ENCODE measurements at places on chromosomes 1 and 21. TPM values are rescaled to one million over a fixed set of nuclear protein-coding genes. Genes with fewer than 3 reads are reported as not detected.

- DNase-seq: peak; percentile 18
These were observed 15.6 kb downstream of the RUNX3 start for GRCh38 chr1:24914226-24915069.

DNA sequence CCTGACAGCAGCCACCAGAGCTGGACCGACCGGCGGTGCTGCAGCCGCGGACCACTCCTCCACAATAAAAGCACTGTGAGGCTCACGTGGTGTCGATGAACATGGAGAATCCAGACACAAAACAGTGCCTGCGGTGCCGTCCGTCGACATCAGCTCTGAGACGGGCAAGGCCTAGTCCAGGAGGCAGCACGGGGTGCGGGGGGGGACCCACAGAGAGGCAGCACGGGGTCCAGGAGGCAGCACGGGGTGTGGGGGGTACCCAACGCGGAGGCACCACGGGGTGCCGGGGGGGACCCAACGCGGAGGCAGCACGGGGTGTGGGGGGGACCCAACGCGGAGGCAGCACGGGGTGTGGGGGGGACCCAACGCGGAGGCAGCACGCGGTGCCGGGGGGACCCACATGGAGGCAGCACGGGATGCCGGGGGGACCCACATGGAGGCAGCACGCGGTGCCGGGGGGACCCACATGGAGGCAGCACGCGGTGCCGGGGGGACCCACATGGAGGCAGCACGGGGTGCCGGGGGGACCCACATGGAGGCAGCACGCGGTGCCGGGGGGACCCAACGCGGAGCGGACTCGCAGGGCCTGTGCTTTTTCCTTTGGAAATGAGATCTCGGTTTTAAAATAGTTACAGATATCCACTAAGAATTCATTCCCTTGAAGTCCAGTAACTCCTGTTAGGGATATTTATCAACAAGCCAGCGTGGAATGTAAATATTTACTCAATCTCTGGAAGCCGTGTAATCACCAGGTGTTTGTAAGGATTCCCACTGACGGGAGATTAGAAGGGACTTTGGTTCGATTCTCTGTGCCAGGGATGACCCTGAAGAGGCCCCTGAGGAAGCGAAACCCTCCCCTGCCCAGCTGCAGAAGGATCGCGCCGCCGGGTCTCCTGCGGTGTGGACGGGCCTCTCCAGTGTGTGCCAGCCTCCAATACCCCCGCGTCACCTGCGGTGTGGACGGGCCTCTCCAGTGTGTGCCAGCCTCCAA lies 52.1 kb downstream of the COL6A1 start:
- no peak for DNase-seq

DNA sequence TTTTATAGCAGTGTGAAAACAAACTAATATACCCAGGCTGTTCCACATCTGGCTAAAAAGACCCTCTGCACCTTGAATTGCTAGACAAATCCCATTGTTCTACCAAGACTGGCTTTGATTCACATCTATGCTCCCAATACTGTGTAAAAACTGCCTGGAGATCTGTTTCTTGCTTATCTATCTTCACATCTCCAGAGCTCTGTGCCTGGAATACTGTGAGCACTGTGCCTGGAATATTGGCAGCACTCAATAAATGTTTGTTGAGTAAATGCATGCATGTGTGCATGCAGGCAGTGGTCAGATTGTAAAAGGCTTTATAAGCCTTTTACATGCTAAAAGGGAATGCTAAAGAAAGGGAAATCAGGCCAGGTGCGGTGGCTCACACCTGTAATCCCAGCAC lies 75.5 kb upstream of the APP start:
- no peak for DNase-seq

GRCh38 chr1:21706151-21706835 lies 37.1 kb upstream of the RAP1GAP start:
- no peak for DNase-seq

The EFNA3 gene
- 1.3 TPM for total RNA-seq

The SCAF4 gene
- total RNA-seq: 4.0 TPM

The SHISA4 gene
- 7.4 TPM for total RNA-seq

The CLCNKB gene
- total RNA-seq: not detected

GRCh38 chr1:63261736-63262458 lies 60.5 kb upstream of the FOXD3 start:
- peak; percentile 4 for DNase-seq

DNA sequence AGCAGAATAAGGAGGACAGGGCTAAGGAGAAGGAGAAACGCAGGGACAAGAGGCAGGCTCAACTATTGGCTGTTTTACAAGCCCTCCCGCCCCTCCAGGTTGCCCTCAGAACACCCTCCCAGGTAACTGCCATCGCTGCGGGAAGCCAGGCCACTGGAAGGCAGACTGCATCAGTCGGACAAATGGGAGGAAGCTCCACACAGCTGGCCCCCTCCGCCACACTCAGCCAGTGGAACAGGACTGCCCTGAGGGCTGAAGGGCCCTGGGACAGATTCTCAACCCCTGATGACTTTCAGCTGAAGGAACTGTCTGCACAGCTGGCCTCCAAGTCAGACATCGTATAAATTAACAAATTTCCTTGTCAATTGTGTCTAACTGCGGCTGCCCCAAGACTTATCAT lies 21.8 kb downstream of the LRRC3 start:
- no peak for DNase-seq

DNA sequence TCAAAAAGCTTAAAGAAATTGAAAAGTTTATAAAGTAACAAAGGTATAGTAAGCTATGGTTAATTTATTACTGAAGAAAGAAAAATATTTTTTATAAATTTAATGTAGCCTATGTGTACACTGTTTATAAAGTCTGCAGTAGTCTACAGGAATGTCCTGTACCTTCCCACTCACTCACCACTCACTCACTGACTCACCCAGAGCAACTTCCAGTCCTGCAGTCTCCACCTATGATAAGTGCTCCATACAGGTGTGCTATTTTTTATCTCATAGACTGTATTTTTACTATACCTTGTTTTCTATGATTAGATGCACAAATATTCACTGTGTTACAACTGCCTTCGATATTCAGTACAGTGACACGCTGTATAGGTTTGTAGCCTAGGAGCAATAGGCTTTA lies 106.6 kb downstream of the NR5A2 start:
- no peak for DNase-seq
